Suppressor macrophage treated with lipopolysaccharide for 4 hours (primary cell): ENCODE measurements at places on chromosomes 5 and 9.

GRCh38 chr9:5191985-5192384, 6.5 kb upstream of the INSL6 start:
- no peak for DNase-seq

- peak; percentile 30 for DNase-seq
Measured at GRCh38 chr9:127418037-127418471, 6.1 kb upstream of the ZNF79 start.

DNA sequence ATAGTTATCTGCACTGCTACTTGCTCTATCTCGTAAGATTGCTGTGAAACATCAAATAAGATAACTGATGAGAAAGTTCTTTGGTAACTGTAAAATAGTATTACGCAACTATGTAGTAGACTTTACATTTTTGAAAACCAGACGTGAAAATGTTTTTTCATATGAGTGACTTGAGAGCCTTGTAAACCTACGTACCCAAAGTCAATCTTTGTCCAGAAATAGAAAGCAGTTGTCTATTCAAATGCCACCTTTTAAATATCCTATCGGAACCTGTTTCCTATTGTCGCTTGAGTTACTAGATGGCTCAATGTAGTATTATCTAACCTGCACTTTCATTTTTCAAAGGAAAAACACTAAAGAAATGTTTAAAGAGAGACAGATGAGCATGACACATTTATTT, 1.6 kb downstream of the FNIP1 start:
- peak; percentile 26 for DNase-seq

DNA sequence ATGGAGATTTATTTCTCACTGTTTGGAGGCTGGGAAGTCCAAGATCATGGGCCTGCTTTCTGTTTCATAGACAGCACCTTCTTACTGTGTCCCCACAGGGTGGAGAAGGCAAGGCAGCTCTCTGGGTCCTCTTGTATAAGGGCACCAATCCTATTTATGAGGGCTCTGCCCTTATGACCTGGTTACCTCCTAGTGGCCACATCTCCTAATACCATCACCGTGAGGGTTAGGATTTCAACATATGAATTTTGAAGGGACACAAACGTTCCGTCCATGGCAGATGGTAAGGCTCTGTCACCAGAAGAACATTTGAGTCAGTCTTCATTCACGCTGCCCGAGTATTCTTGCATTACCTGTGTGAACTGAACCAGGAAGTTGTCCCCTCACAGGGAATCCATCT, 48.4 kb downstream of the ANKRD33B start:
- no peak for DNase-seq

DNA sequence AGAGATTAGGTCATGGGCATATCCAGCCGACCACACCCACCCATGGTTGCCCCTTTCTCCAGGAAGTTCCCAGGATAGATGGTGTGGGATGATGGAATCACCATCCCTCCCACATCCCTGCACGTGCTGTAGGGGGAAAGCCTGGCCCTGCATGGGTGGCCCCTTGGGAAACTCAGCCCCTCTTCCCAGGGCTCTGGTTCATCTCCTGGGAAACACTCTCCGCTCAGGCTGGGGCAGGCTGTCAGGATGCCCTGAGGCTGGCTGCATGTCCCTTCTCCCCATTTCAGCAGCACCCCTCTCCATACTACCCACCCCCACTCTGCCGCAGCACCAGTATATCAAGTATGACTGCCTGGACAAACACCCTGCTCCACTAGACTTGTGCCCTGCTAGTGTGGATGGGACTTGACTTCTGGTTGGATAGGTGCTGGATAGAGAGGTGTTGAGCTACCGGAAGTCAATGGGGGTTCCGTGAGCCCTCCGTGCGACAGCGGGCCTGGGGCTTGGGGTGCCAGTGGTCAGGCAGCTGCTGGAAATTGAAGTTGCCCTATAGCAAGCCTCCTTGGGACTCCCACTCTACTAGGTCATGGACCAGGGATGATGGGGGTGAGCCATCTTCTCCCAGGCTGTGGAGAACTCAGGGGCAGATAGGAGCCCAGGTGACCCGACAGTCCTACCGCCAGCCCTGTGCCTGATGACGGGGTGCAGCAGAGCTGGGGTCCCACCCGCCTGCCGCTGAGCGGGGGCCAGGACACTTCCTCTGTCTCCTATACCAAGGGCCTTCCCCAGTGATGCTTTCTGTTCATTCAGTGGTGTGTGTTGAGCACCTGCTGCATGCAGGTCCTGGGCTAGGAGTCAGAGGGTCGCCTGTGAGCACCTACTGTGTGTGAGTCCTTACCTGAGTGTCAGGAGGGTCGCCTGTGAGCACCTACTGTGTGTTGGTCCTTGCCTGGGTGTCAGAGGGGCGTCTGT, 69.4 kb upstream of the COL5A1 start:
- no peak for DNase-seq

DNA sequence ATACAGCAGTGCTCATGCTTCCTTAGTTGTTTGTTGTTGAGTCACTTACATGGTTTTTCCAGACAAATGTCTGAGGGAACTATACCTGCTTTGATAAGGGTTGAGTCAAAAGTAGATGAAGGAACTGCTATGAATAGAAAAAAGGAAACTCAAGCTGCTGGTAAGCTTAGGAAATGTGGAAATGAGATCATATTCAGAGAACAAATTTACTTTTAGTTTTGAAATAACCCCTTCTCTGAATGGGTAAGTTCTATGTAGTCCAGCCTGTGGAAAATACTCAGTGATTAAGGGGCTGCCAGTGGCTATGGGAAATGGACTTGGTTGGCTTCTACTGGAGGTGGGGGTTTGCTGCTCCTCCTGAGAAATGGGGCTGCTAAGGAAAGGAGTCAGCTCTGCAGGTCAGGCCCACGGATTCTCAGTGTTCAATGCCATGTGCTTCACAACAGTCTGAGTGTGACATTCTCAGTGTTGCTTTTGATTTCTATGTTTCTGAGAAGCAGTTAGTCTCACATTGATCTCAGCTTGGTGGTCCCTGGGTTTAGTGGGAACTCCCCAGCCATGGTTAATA, 47.7 kb upstream of the GLRX start:
- DNase-seq: peak; percentile 88

GRCh38 chr5:12385095-12385494, 480.8 kb upstream of the CTNND2 start:
- no peak for DNase-seq

GRCh38 chr5:98993512-98993911, 64.7 kb upstream of the CHD1 start:
- no peak for DNase-seq

- DNase-seq: no peak
Measured at GRCh38 chr9:71795097-71795813, 26.9 kb upstream of the CEMIP2 start.

DNA sequence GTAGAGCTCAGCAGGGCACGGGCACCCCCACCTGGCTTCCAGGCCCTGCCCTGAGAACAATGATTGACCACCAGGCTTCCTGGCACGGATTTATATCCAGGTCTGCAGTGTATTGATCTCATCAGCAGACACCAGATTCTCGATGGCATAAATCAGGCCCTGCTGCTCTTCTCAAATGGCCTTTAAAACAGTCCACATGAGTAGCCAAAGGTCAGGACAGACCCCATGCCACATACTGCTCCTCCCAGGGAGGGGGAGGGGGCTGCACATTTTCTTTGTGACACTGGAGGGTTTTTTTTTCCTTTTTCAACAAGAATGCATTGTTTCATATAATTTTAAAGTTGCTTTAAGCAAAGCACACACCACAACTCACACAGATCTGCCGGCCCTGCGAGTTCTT, 85.4 kb downstream of the SEMA4D start:
- DNase-seq: no peak

- no peak for DNase-seq
Measured at GRCh38 chr5:82387001-82387818, 109.1 kb upstream of the RPS23 start.

DNA sequence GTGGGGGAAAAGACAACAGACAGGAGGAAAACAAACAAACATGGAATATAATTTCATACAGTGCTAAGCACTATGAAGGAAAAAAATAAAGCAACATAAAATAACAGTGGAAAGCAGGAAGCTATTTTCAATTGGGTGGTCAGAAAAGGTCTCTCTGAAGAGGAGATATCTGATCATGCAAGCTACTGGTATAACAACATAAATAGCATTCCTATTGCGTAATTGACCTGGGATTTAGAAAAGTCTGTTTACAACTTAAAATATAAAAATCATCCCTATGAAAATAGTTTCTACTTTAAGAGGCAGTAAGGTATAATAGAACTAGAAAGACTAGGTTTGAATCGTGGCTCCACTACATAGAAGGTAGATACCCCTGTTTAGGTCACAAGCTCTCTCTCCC, 61.4 kb downstream of the FBXW11 start:
- no peak for DNase-seq

DNA sequence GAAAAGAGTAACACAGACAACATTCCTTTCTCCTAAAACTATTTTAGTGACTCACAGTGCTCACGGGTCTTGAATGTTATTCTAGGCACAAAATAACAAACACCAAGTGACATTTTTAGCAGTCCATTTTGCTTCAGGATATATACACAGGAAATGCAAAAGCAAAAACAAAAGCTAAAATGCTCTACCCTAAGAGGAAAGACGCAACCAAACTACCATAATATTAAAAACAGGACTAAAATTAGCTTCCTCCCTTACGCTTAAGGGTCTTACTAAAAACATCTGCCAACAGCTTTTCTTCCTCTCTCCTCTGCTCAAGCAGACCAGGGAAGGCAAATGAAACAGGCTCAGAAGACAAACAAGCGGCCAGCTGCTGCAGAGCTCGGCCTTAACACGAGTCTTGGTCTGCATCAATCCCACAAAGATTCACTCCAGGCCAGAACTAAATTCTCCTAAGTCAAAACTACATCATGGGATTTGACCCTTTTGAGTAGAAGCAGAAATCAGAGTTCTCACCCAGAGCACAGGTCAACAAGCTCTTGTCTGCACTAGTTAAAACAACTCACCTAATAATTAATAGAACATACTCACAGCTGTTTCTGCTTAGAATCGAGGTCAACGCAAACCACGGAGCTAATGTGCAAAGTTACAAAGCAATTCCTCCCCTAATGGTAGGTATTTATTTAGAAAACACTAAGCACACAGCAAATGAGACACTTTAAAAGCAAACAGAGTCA, 62.3 kb downstream of the RAPGEF1 start:
- peak; percentile 70 for DNase-seq

DNA sequence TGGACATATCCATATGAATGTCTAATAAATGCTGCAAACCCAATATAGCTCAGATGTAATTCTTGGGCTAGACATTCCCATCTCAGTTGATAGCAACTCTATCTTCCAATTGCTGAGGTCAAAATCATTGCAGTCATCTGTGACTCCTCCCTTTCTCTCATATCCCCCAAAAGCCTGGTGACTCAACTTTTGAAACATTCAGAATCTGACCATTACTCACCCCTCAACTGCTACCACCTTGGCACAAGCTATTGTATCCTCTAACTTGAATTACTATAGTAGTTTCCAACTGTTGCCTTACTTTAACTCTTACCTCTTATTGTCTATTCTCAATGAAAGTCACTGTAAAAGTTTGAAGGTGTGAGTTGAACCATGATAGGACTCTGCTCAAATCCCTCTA, 600.1 kb upstream of the RGMB start:
- no peak for DNase-seq

GRCh38 chr9:133737774-133738639, at the start of gene SARDH:
TSS of gene SARDH (minus strand) at chr9:133738352. CDS start at chr9:133734173, 4,179 bp downstream.
- peak; percentile 56 for DNase-seq

DNA sequence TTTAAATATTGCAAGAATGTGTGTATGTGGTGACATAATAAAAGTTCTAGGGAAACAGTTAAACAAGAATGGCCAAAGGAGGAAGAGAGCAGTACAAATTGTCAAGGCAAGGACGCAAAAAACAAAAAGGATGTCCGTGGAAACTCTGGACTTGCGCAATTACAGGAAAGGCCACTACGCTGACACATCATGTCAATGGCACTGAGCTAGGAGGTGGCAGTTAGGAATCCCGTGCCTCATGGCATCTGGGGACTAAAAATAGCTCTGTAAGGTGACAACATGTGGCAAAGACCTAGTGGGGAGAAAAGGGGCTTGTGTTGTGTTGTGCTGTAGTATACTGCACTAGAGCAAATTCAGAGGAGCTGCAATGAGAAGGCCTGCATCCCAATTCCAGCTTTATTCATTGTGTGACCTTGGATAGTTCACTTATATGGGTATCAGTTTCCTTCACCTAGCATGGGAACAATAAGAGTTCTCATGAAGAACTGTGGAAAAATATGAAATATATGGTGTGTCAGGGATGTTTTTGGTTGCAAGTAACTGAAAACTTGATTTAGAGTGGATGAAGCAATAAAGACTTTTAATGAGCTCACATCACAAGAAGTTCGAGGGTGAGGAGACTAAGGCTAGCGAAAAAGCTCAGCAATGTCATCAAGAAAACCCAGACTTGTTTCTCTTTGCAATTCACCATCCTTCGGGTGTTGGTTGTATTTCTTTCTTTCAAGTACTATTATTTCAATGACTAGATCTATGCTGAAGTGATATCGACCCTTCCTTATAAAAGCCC, 124.1 kb upstream of the STC2 start:
- DNase-seq: peak; percentile 92

GRCh38 chr5:176527246-176528222, 9.7 kb downstream of the RNF44 start:
- DNase-seq: no peak

- DNase-seq: no peak
Measured at GRCh38 chr9:22039258-22039657, 30.2 kb upstream of the CDKN2B start.

DNA sequence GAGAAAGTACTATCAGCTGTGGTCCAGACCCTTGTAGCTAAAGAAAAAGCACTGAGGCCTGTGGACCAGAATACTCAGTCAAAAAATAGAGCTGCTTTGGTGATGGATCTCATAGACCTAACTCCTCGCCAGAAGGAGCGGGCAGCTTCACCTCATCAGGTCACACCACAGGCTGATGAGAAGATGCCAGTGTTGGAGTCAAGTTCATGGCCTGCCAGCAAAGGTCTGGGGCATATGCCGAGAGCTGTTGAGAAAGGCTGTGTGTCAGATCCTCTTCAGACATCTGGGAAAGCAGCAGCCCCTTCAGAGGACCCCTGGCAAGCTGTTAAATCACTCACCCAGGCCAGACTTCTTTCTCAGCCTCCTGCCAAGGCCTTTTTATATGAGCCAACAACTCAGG, 8.9 kb downstream of the RAB24 start:
- DNase-seq: no peak

- peak; percentile 94 for DNase-seq
Measured at GRCh38 chr9:72524820-72525540, 3.6 kb downstream of the TMC1 start.

DNA sequence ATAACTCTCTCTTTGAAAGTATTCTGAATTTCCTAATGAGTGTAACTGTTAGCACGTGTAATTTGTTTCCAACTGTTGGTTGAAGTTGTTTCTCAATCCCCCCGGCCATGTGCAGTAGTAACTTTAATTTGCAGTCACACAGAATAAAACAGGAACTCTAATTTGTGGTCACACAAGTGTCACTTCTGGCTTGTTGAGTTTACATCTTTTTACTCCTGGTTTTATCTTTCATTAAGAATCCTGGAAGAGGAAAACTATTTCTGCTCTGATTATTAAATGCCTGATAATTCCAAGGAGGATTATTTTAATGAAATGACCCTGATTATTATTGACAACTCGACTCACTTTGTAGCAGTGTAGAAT, 1.2 kb downstream of the SCAMP1 start:
- peak; percentile 67 for DNase-seq
